ENCODE measurements at places on chromosomes 12 and 14. TPM values are rescaled to one million over a fixed set of nuclear protein-coding genes. Genes with fewer than 3 reads are reported as not detected.

Gene CCDC38
- total RNA-seq = not detected

Gene NRIP2
- total RNA-seq = 3.6 TPM

Gene GPR84
- total RNA-seq = 2.5 TPM

DNA sequence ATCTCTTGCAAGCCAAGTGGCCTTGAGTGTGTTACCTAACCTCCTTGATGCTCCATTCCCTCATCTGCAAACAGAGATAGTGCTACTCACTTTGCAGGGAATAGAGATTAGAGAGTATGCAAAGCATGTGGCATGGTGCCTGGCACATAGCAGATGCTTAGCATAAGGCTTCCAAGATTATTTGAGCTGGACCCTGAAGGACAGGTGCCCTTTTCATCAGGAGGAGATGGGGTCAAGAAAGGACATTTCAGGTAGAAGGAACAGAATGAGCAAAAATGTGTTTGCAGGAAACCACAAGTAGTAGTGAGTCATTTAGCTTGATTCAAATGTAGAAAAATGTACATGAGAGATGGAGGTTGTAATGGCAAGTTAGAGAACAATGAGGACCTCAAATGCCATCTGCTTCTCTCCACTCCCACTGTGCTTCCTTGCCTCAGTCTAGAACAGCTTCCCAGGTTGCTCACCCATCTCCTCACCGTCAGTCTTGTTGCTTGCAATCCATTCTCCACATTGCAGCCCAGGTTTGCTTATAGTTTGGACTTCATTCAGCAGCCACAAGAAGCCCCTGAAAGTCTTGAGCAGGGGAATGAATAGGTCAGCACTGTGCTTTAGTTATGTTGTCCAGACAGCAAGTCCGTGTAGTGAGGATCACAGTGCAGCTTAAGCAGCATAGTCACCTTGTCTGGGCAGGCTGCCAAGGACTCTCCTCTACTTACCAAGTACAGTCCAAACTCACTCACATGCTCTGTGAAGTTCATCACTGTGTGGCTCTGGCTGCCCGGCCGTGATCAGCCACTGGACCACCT lies 536.3 kb upstream of the CCDC196 start:
- DNase-seq = no peak

DNA sequence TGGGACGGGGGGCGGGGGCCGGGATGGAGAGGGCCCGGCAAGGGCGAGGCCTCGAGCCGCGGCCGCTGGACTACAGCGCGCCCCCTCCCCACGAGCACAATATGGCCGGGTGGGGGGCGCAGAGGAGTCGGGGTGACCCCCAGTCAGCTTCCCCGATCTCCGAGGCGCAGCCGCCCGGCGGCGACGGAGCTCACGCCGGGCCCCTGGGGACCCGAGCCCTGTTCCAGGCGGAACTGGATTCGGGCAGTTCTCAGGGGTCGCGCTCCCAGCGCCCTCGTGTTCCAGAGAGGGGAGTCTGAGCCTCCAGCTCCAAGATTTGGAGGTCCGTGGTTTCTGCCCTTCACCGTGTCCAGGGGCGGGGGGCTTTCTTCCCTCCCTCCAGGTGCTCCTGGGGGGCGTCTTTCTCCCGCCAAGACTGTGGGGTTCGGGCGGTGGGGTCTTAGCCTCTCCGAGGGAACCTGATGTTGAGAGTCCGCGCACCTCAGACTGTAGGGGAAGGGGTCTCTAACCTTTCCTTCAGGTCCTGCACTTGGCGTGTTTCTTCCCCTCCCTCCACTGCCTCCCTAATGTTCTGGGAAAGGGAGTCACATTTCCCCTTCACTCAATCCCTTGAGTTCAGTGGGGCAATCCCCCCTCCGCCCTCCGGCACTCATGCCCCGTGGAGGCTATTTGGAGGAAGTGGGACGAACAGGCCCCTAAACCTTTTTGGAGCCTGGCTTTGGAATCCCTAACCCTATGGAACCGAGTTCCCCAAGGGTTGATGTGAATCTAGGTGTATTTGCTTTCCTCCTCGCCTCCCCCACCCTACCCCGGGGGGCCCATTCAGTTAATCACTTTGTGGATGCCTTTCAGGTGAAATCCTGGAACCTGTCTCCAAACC lies 584 bp downstream of the ACVR1B start:
- DNase-seq = peak; percentile 87

DNA sequence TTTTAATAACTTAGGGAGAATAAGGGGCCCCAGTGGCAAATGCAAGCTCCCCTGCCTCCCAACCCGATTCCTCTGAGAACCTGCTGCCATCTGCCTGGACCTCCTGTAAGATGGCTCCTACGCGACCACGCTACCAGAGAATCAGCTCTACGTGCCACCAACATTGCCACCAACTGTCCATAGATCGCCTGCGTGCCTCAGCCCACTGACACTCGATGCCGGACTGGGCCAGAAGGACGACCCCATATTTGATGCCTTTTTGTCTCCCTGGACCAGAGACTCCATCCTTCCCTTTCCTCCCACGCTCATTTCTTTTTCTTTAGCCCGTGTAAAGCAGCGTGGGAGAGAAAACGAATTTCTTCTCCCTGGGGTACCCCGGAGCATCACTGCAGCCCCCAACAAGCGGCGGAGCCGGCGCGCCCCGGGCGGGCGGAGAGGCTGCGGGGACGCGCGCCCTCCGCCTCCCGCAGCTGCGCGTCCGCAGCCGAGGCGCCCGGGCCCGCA lies 565 bp upstream of the KLHL42 start:
- DNase-seq = no peak

GRCh38 chr12:26017484-26018211 lies 59.2 kb downstream of the RASSF8 start:
- DNase-seq = no peak

GRCh38 chr14:26398616-26399015 lies 199.2 kb downstream of the NOVA1 start:
- no peak for DNase-seq

- no peak for DNase-seq
These were observed 63.0 kb upstream of the ARHGAP5 start for GRCh38 chr14:32014057-32014456.

DNA sequence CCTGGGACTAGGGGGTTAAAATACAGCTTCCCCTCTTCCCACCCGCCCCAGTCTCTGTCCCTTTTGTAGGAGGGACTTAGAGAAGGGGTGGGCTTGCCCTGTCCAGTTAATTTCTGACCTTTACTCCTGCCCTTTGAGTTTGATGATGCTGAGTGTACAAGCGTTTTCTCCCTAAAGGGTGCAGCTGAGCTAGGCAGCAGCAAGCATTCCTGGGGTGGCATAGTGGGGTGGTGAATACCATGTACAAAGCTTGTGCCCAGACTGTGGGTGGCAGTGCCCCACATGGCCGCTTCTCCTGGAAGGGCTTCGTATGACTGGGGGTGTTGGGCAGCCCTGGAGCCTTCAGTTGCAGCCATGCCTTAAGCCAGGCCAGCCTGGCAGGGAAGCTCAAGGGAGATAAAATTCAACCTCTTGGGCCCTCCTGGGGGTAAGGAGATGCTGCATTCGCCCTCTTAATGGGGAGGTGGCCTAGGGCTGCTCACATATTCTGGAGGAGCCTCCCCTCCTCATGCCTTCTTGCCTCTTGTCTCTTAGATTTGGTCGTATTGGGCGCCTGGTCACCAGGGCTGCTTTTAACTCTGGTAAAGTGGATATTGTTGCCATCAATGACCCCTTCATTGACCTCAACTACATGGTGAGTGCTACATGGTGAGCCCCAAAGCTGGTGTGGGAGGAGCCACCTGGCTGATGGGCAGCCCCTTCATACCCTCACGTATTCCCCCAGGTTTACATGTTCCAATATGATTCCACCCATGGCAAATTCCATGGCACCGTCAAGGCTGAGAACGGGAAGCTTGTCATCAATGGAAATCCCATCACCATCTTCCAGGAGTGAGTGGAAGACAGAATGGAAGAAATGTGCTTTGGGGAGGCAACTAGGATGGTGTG lies 1.9 kb downstream of the GAPDH start:
- peak; percentile 78 for DNase-seq

- DNase-seq = no peak
These were observed 798 bp downstream of the CCDC198 start for GRCh38 chr14:57492859-57493258.

- no peak for DNase-seq
These were observed 7.6 kb downstream of the VPS37B start for GRCh38 chr12:122888232-122888752.

GRCh38 chr14:75428230-75429104 lies 645 bp downstream of the JDP2 start:
- peak; percentile 89 for DNase-seq
